Bronchial epithelial cell (primary cell): ENCODE measurements at places on chromosomes 1 and 21. TPM values are rescaled to one million over a fixed set of nuclear protein-coding genes. Genes with fewer than 3 reads are reported as not detected.

Gene LDLRAD1
- total RNA-seq = 0.26 and 0.90 TPM in 2 replicates

Gene CD164L2
- 1.1 and 2.9 TPM in 2 replicates for total RNA-seq

Gene SPRR1A
- 41.2 TPM in 1 of 2 replicates, not detected in the other for total RNA-seq

DNA sequence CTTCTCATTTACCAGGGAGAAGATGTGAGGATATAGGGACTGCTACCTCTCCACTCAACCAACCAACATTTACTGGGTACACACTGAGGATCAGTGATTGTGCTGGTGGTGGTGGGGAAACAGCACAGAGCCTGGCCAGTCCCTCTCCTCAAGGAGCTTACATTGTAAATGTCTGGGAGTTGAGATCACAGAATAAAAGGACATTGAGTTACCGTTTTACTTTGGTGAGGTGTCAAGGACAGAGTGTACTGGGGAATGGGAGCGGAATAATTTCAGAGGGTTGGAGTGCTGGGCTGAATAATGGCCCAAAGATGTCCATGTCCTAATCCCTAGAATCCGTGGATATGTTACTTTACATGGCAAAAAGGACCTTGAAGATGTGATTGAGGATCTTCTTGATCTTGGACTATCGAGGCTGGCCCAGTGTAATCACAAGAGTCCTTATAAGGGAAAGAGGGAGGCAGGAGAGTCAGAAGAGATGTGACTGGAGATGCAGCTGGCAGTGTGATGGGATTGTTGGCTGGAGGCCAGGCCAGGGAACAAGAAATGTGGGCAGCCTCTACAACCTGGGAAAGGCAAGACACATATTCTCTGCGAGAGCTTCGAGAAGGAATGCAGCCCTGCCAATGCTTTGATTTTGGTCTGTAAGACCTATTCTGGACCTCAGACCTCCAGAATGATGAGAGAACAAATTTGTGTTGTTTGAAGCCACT lies 26.6 kb upstream of the RWDD3 start:
- no peak for DNase-seq

DNA sequence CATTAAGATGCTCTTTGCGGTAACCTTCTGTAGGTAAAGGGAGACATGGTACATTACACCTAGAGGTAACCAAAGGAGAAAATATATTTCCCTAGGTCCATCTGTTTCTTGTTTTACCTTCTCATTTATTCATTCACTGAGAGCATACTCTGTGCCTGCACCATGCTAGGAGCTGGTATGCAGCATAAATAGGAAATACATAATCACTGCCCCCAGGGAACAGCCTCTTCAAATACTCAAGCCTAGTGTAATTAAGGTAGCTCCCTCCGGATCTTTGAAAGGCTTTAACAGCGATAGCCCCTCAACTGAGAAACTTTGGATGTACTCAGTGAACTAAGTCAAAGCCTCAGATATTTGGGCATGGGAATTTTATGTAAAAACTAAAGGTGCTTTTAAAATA lies 123.6 kb downstream of the GABPA start:
- no peak for DNase-seq
